ENCODE measurements at places on chromosomes 16 and 17. TPM values are rescaled to one million over a fixed set of nuclear protein-coding genes. Genes with fewer than 3 reads are reported as not detected.

- DNase-seq, result no peak
These were observed 54.6 kb upstream of the CORO6 start for GRCh38 chr17:29677221-29677791.

GRCh38 chr16:89315791-89316581 is 98.5 kb downstream of the ZNF778 start:
- peak; percentile 89 for DNase-seq

DNA sequence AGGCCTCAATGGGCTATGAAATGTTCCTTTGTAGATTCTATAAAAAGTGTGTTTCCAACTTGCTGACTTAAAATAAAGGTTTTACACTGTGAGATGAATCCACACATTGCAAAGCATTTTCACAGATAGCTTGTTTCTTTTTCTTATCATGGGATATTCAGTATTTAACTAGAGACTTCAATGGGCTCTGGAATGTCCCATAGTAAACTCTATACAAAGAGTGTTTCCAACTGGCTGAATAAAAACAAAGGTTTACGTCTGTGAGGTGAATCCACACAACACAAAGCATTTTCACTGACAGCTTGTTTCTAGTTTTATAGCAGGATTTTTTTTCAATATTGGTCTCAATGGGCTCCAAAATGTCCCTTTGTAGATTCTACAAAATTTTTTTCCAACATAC is 550.1 kb downstream of the KCNJ18 start:
- DNase-seq, result no peak

GRCh38 chr17:14840616-14841231 is 424.4 kb downstream of the PMP22 start:
- no peak for DNase-seq

The TNP2 gene
- total RNA-seq, result not detected

The EPN3 gene
- total RNA-seq, result not detected

Data from CD8-positive, alpha-beta T cell (primary cell).